ENCODE measurements at places on chromosomes 16 and 17. TPM values are rescaled to one million over a fixed set of nuclear protein-coding genes. Genes with fewer than 3 reads are reported as not detected.

FBXO39 gene
- total RNA-seq, result not detected

- H3K27ac ChIP-seq, result no peak overlapping the region
- H3K27me3 ChIP-seq, result no peaks in the 10 kb centered on the region
- H3K4me3 ChIP-seq, result peak overlapping the region; percentile 41
- H3K36me3 ChIP-seq, result no peaks in the 10 kb centered on the region
Observed at GRCh38 chr17:82031885-82032627, 578 bp downstream of the RAC3 start.

- H3K27me3 ChIP-seq, result no peaks in the 10 kb centered on the region
- DNase-seq, result no peak
- peaks cover 5% of the 10 kb centered on the region for H3K36me3 ChIP-seq
Observed at GRCh38 chr17:42363231-42363630, 25.0 kb downstream of the STAT3 start.

SRCIN1 gene
- 0.58 TPM for total RNA-seq

GRCh38 chr16:55532227-55532626, 23.4 kb downstream of the LPCAT2 start:
- H3K36me3 ChIP-seq, result peaks cover 25% of the 10 kb centered on the region
- H3K27me3 ChIP-seq, result no peaks in the 10 kb centered on the region
- no peak for DNase-seq

DNA sequence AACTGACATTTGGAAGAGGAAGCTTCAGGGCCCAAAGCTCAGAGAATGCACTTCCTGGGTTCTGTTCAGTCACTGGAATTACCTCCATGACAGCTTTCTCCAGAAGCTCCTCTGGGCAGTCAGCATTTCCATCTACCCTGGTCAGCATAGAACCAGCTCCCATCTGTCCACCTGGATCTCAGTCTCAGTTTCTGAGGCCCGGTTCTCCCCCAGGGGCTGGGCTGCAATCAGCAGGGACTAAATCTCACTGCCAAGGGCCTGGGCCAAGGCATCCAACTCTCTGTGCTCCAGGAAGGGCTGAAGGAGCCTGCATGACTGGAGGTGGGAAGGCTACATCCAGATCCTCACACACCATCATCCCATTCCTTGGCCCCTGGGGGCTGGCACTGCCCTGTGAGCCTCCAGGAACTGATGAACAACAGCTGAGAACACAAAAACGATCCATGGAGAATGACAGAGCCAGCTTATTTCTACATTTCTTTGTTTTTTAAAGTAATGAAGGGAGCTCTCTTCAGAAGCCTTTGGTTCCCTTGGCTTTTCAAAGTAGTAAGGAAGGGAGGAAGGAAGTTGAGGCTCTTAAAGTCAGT, 66.3 kb upstream of the MRTFB start:
- H3K36me3 ChIP-seq, result no peaks in the 10 kb centered on the region
- no peaks in the 10 kb centered on the region for H3K27me3 ChIP-seq
- no peak for DNase-seq
- no peak overlapping the region for H3K4me3 ChIP-seq
- H3K27ac ChIP-seq, result no peak overlapping the region

GRCh38 chr16:10037751-10038150, 144.5 kb downstream of the GRIN2A start:
- H3K4me1 ChIP-seq, result no peaks in the 10 kb centered on the region
- H3K27ac ChIP-seq, result no peak overlapping the region
- DNase-seq, result no peak
- no peaks in the 10 kb centered on the region for H3K36me3 ChIP-seq
- peaks cover 22% of the 10 kb centered on the region for H3K27me3 ChIP-seq

DNA sequence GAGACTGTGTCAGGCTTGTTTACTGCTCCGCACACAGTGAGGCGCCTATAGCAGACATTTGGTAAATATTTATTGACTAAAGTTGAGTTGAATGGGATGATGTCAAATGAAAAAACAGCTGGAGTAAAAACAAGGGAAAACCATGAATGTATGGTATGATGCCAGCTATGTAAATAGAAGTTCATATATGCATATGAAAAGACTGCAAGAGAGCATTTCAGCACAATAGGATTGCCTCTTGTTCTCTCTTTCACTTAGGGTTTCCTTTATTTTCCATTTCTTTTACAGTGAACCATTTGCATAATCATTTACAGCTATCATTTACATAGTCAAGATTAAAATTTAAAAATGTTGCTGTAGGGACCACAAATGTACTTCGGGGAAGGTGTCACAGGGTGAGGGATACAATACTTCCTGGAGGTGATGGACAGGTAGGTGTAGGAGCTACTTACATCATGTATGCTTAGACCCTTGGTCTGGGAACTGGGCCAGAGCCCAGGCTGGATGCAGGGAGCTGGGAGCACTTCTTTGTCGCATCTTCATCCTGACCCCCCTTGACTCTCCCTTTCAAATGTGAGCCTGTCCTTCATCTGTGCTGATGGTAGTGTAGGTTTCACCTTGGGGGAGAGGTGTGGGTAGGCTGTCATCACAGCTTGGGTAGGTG, 113.3 kb downstream of the UTP18 start:
- H3K36me3 ChIP-seq, result no peaks in the 10 kb centered on the region
- DNase-seq, result no peak
- peaks cover 4% of the 10 kb centered on the region for H3K27me3 ChIP-seq

DNA sequence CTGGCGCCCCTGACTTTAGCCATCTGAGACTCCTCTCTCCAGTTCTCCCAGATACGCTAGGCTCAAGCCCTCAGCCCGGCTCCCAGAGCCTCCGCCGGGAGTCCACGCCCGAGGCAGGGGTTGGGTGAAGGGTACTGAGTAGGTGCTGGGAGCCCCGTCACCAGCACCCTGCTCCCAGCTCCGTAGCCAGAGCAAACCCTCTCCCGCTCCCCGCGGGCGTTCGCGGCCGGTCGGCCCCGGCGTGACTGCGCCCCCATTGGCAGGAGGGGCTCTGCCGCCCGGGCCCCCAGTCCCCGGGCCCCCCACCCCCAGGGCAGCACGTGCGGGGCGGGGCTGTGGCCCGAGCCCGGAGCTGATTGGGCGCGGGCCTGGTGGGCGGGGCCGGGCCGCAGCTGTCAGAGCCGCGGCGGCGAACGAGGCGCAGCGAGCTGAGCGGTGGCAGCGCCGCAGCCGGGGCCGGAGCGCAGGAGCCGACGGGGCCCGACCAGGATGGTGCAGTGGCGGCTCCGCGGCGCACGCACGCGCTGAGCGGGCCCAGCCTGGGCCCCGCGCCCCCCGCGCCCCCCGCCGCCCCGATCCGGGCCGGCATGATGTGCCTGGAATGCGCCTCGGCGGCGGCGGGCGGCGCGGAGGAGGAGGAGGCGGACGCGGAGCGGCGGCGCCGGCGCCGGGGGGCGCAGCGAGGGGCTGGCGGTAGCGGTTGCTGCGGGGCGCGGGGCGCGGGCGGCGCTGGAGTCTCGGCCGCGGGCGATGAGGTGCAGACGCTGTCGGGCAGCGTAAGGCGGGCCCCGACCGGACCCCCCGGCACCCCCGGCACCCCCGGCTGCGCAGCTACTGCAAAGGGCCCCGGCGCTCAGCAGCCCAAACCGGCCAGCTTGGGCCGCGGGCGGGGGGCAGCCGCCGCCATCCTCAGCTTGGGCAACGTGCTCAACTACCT, at the start of gene SPNS2:
TSS of gene SPNS2 (plus strand) at position 421 of the 937 bp plus-strand sequence. CDS start at position 588, 167 bp downstream.
- H3K4me1 ChIP-seq, result peaks cover 31% of the 10 kb centered on the region
- H3K36me3 ChIP-seq, result no peaks in the 10 kb centered on the region
- H3K27ac ChIP-seq, result peak within 1 kb of the TSS; percentile 26

DNA sequence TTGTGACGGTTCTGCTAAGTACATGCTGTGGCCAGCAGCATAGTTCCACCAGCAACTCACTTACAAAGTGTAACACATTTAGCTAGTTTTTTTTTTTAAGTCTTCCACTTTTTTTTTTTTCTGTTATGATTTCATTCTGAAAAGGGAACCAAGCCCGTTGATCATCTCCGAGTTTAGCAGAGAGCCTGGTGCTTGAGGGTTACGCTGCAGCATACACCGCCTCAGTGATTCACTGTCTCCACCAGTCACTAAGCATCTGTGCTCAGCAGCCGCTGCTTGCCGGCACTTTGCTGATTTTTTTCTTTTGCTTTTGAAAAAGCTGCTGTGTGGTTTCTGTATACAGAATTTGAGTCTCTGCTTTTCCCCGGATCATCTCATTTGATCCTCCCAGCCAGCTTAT, 194.5 kb upstream of the CDH13 start:
- H3K27me3 ChIP-seq, result no peaks in the 10 kb centered on the region
- H3K36me3 ChIP-seq, result no peaks in the 10 kb centered on the region

MLYCD gene
- total RNA-seq, result 40.7 TPM

CNTNAP1 gene
- 3.0 TPM for total RNA-seq

- no peak overlapping the region for H3K4me3 ChIP-seq
- H3K27me3 ChIP-seq, result no peaks in the 10 kb centered on the region
- H3K27ac ChIP-seq, result no peak overlapping the region
- peaks cover 36% of the 10 kb centered on the region for H3K36me3 ChIP-seq
- peaks cover 31% of the 10 kb centered on the region for H3K4me1 ChIP-seq
- no peak for DNase-seq
Observed at GRCh38 chr17:18021372-18021771, 17.6 kb downstream of the ATPAF2 start.

GRCh38 chr16:90046971-90047713, 27.9 kb upstream of the DBNDD1 start:
- H3K4me3 ChIP-seq, result peak overlapping the region; percentile 35
- no peak overlapping the region for H3K27ac ChIP-seq
- H3K4me1 ChIP-seq, result peaks cover 14% of the 10 kb centered on the region
- peaks cover 11% of the 10 kb centered on the region for H3K27me3 ChIP-seq
- DNase-seq, result peak; percentile 70
- H3K36me3 ChIP-seq, result peaks cover 21% of the 10 kb centered on the region

RPA1 gene
- total RNA-seq, result 20.1 TPM

DNA sequence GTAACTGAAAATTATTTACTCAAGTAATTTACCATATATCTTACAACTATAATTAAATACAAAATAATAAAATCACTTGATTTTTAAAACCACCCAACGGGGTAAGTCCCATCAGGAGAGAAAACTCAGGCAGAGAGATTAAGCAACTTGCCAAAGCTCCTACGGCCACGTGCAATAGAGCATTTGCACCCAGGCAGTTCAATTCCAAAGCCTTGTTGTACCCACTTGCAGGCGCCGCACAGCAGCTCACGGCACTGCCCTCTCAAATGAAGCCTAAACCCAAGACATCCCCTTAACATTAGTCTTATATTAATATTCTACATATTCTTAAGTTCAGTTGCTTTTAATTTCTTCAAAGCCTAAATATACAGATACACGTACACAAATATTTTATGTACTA, 75.7 kb downstream of the SPAG9 start:
- H3K36me3 ChIP-seq, result peaks cover 7% of the 10 kb centered on the region
- no peaks in the 10 kb centered on the region for H3K27me3 ChIP-seq
- DNase-seq, result no peak
- no peak overlapping the region for H3K4me3 ChIP-seq
- H3K4me1 ChIP-seq, result no peaks in the 10 kb centered on the region
